ENCODE measurements at places on chromosomes 12 and 14.
A peak's percentile ranks its signal among the peaks of the same experiment; 100 is the strongest.

DNA sequence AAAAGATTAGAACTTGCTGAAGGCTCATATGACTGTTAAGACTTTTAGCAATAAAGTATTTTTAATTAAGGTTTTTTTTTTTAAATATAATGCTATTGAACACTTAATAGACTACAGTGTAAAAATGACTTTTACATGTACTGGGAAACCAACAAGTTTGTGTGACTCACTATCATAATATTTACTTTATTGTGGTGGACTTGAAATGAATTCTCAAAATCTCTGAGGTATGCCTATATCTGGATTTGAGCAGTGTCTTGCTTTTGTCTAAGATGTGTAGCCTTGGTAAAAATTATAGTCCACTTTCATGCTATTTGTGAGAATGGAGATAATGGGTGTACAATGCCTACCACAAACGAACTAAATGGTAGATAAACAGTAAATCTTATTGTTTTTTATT lies 33.9 kb upstream of the NAV3 start:
- DNase-seq: no peak

DNA sequence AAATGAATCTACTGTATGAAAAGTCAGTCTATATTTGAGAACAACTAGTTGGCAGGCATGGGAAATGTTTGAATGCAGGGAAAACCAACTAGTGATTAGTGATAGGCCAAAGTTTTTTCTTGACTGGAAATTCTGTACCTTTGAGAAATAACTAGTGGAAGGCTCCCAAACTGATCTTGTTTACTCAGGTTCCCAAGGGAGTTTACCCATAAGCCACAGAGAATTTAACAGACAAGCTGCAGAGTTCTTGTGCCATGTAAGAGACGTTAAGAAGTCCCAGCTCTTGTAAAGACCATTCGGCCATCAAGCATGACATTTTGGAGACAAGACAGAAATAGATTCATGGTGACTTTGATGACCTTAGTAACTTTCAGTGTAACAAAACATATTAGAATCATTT lies 1882.8 kb upstream of the SEL1L start:
- DNase-seq: no peak

DNA sequence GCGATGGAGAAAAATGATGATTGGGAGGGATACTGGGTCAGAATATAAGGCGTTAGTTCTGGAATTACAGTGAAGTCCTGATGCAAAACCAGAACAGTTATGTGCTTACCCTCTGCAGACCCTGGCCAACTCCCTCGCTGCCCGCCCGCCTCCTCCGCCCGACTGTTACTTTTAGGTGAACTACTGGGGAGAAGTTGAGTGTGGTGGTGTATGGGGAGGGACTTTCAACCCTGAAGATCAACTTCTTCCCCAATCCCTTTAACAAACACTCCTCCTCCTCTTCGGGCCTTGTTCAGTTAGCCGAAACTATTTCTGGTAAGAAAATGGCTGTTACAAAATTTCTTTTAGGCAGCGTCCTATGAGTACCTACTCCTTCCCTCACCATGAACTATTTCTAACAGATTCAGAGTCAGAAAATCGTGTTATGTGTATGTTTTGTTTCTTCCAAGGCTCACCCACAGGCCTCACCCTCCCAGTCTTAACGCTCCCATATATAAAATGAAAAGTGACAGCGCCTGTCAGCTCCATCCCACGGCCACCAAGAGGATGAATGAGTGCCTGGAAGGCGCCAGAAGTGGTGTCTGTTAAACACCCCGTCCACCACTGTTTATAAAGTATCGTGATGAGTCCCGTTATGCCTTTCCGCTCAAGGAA lies 1.3 kb downstream of the FBXO33 start:
- DNase-seq: no peak

- no peak for DNase-seq
Observed at GRCh38 chr12:72272091-72272661, at the start of gene TRHDE. TSS of gene TRHDE (plus strand) at chr12:72272370. CDS start at chr12:72272644, 274 bp downstream.

GRCh38 chr14:99579903-99580571 lies 24.0 kb downstream of the CCDC85C start:
- no peak for DNase-seq

DNA sequence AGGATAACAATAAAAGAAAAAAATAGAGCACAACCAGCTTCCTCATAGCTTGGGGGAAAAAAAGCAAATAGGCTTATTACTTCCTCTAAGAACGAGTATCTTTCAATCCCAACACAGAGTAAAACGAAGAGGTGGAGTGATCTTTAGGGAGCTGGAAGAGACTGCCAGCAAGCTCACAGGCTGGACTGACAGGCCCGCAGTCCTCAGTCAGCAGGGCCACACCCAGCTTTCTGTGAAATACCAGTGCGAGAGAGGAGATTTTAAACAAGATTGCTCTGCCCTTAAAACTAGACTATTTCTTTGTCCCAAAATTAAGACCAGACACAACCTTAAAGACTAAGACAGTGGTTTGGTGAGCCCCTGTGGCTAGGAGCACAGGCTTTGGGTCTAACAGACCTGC lies 32.9 kb downstream of the SETD3 start:
- no peak for DNase-seq

DNA sequence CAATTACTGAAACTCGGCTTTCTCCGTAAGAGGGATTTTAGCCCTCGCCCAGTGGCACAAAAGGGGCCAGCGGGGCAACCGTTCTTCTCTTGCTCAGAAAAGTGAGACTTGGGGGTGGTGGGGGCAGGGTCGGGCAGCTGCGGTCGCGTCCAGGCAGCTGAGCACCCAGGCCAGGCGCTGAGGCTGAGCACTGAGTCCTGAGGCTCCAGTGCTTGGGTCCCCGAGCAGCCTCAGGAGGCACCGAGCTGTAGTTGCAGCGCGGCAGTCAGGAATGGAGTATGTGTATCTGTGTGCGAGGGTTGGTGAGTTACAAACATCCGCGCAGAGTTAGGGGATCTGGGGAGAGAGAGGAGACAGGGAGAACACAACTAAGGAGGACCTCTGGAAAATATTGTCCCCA lies 4.1 kb upstream of the HOXC6 start:
- no peak for DNase-seq

- no peak for DNase-seq
Observed at GRCh38 chr14:104390221-104390931, 189.2 kb upstream of the C14orf180 start.

GRCh38 chr12:2264651-2265232 lies 212.0 kb downstream of the CACNA1C start:
- no peak for DNase-seq

DNA sequence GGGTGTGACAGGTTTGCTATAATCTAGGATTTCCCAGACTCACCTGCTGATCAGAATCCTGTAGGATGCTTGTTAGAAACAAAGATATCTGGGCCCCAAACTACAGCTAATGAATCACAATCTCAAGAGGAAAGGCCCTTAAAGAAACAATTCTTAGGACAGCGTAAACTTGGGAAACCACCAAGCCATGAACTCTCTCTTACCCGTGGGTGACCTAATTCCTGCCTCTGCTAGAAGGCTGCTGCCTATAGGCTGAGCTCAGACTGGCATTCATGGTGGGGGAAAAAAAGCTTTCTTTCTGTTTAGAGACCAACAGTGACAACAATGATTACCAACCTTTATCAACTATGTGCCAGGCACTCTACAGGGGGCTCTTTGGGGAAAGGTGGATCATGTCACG lies 213.9 kb upstream of the FKBP4 start:
- no peak for DNase-seq

DNA sequence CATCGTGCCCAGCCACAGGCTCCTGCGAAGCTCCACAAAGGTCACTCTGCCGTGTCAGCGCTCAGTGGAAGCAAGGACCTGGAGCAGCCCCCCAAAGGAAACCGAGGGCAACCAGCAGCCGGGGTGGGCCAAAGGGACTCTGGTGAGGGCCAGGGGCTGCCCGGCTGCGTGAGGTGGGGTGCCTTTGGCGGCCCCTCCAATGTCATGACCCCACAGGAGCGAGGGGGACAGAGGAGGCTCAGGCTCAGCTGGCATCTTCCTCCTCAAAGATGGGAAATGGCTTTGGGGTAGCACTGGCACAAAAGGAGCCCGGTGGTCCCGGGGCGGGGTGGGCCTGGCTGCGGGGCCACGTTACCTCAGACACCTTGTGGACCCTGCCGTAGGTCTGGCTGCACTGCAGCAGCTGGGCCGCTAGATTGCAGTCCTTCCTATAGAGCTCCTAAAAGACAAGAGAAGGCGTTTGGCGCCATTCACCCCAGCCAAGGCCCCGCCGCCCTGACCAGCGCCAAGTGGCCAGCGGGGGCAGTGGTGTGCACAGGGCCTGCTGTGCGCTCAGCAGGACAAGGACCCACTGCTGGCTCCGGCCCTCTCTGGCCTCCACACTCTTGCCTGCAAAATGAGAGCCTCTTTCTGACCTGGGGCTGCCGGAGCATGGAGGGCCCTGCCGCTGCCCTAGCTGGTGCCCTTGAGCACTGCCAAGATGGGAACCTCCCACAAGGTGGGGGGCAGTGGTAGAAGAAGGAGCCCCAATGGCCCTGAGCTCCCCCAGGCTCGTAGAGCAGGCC lies 46.9 kb downstream of the BEGAIN start:
- DNase-seq: no peak

DNA sequence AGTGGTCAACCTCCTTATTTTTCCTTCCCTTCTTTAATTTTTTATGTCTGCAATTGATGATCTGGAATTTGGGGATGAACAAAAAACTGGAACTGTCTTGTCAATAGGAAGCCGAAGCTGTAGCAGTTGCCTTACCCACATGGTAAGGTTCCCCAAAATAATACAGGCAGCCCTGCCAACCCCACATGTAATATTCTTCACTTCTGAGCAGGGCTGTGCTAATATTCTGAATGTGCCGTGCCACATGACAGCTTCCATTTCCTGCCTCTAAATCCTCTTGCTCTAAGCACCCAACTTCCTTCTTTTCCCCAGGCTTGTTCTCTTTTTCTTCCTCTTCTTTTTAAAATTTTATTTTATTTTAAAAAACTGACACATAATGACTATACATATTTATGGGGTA lies 39.6 kb downstream of the GPATCH2L start:
- no peak for DNase-seq

GRCh38 chr12:6840761-6841515 lies at the start of gene GNB3:
TSS of gene GNB3 (plus strand) at chr12:6840925. CDS start at chr12:6841288, 363 bp downstream.
- no peak for DNase-seq

GRCh38 chr12:116876151-116876869 lies 4.9 kb downstream of the HRK start:
- no peak for DNase-seq

DNA sequence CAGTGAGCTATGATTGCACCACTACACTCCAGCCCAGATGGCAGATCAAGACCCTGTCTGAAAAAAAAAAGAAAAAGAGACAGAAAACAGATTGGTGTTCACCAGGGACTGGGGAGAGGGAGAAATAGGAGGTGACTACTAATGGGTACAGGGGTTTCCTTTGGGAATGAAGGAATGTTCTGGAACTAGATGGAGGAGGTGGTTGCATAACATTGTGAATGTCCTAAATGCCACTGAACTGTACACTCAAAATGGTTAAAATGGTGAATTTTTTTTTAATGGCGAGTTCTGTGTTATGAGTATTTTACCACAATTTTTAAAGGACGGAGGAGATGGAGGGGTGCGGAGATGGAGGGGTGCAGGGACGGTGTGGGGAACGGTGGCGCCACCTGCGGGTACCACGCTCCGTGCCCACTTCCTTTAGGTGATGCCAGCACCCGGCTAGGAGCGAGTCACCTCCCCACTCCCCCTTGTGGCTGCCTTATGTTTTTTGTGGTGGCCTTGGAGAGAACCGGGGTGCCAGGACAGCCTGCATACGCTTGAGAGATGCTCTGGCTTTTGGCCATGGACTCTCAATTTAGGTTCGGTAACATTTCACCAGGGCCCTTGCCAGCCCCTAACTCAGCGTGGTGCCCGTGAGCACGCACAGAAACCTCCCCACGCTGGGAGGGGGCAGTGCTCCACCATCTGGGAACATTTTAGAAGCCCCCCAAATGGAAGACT lies 16.1 kb downstream of the UBC start:
- peak; percentile 25 for DNase-seq

- DNase-seq: no peak
Observed at GRCh38 chr12:52890417-52890816, 14.5 kb downstream of the KRT8 start.

DNA sequence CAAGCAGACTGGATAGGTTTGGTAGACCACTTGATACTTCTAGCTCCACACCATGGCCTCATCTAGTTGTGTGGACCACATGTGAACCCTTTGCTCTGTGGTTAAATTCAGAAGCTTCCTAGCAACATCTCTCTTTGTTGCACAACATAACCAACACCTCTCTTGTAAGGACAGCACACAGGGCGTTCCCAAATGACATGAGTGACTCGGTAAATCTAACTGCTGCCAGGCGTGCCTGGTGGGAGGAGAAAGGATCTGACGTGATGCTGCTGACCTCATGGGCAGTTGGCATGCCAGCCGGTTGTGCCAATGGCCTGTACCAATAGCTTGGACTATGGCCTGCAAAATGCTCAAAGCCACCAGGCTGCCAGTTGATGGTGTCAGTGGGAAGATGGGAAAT lies 93.8 kb downstream of the CPSF2 start:
- DNase-seq: no peak

- DNase-seq: no peak
Observed at GRCh38 chr12:467591-467990, 7.9 kb downstream of the B4GALNT3 start.

DNA sequence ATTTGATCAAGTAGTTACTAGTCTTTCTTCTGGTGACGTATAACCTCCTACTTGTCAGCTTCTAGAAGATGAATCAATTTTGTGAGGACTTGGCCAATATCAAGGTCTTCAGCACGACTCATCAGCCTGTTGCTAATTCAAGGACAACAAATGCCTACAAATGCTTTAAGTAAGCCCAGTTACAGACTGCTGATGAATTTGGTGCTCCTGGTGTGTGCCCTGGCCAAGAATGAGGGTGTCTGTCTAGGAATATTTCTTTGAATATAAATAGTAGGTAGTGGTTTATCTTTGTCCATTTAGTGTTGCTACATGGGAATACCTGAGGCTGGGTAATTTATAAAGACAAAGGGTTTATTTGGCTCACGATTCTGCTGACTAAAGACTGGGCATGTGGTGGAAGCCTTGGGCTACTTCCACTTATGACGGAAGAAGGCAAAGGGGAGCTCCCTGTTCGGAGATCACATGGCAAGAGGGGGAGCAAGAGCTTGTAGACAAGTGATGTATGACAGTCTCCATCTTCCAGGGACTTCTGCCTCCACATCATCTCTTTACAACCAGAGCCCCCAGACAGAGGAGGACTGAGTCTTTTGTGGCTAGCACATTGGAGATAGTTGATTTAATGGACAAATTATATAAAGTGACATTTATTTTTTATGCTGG lies 180.2 kb downstream of the CRADD start:
- no peak for DNase-seq
